ENCODE measurements at places on chromosomes 11 and 22.

DNA sequence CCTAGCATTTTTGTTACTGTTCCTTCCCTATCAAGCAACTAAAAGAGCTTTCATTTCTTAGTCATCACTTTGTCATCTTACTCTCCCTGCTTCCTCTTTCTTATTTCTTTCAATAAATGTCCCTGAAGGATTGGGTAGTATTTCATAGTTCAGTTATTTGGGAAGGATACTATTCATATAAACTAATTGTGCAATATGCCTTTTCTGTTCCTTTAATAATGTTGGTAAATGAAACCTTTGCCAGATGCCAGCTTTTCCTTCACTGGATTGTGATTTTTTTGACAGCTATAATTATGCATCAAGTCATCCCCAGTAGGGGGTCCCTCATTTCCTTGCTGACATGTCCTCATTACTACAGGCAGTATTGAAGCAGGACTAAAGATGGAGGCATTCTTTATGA is 101.7 kb downstream of the ATM start:
- no peak for DNase-seq

- no peak for DNase-seq
Observed at GRCh38 chr11:44573333-44573732, 7.9 kb downstream of the CD82 start.

DNA sequence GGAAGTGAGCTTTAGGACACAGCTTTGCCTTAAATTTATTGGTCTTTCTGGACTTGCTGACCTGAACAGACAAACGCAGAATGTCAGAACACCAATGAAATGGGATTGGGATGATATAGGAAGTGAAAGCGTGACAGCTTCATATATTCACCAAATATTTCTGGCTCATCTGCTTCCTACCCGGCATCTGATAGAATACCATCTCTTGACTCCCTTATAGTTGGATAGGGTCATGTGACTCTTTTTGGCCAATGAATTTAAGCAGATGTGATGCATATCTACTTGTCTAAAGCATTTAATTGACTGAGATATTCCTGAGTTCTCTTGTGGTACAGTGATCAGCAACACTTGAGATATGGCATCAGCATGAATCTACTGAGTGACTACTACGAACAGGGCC is 2.5 kb upstream of the CAPRIN1 start:
- DNase-seq, result no peak

DNA sequence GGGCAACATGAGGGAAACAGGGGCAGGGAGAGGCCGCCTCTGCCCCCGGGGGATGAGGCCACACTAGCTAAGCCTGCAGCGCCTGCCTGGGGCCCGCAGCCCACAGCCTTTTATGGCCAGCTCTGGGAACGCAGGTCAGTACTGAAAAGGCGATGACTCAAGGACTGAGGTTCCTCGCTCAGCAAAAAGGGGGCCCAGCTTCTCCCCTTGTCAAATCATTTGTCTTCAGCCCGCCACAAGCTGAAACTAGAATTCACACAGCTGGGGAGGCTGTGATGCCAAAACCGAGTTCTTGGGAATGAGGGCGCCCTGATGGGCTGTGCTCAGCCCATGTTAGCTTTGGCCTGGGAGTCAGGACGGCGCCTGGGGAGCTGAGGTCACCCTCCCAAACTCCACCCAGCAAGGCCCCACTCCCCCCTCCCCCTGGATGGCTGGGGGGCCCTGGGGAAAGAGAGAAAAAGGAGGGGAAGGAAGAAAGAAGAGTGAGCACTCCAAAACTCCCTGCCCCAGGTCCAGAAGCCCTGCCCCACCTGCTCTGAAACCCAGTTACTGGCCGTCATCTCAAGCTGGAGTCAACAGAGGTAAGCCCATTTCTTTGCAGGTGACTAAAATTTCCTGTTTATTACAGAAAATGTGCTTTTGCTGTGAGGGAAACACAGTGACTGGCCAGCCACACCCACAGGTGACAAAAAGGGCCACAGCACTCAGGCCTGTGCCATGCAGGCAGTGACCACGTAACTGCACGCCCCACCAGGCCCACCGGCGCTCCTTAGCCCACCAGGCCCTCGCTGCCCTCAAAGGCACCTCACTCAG is 13.7 kb downstream of the EHD1 start:
- no peak for DNase-seq

DNA sequence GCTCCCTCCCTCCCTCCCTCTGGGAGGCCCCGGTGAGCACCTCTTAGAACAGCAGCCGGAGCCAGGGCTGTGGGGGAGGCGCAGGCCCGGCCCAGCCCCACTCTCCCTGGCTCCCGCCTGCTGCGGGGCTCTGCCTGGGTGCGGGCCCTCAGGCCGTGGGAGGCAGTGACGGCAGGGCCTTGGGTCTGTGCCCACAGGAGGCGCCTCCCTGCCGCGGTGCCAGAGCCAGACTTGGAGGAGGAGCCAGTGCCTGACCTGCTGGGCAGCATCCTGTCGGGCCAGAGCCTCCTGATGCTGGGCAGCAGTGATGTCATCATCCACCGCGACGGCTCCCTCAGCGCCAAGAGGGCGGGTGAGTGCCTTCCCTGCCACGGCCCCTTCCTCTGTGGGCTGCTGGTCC is 9.5 kb downstream of the IRF7 start:
- DNase-seq, result no peak

DNA sequence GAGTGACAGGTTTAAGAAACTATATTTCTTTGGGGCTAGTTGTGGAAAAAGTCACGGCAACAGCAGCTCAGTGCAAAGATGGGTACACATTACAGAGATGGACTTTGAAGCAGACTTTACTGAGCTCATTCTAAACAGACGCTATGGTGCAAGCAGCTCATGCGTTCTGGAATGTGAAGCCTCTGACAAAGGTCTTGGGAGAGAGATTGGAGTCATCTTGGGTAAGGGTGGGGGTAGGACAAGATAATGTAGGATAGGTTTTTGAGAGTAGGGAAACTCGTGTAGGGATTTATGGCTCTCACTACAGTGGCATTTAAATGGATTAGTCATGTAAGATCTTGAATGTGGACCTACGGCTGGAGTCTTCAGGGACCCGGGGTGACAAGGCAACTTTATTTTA is 36.2 kb upstream of the CLMP start:
- no peak for DNase-seq

DNA sequence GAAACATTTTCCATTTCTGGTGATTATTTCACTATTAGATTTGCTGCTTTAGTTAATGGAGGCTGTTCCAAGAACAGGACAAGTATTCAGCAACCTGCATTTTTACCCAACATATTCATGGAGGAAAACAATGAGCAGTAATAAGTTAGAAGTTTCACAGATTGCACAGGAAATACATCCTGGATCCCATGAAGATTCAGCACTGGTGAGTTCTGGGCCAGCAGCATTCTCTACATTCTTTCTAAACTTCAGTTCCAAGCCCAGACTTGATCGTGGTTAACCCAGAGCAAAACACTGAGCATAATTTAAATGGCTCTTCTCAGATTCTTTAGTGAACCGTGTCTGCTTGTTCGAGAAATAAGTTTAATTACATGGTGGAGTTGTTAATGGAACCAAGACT is 3.8 kb downstream of the FJX1 start:
- DNase-seq, result no peak

GRCh38 chr22:27879923-27880322 is 39.1 kb downstream of the PITPNB start:
- no peak for DNase-seq

GRCh38 chr11:12674936-12675696 is 895 bp downstream of the TEAD1 start:
- no peak for DNase-seq

- DNase-seq, result no peak
Observed at GRCh38 chr22:48316257-48317250, 1511.1 kb downstream of the BRD1 start.

GRCh38 chr11:128547946-128548648 is 39.3 kb downstream of the ETS1 start:
- no peak for DNase-seq

DNA sequence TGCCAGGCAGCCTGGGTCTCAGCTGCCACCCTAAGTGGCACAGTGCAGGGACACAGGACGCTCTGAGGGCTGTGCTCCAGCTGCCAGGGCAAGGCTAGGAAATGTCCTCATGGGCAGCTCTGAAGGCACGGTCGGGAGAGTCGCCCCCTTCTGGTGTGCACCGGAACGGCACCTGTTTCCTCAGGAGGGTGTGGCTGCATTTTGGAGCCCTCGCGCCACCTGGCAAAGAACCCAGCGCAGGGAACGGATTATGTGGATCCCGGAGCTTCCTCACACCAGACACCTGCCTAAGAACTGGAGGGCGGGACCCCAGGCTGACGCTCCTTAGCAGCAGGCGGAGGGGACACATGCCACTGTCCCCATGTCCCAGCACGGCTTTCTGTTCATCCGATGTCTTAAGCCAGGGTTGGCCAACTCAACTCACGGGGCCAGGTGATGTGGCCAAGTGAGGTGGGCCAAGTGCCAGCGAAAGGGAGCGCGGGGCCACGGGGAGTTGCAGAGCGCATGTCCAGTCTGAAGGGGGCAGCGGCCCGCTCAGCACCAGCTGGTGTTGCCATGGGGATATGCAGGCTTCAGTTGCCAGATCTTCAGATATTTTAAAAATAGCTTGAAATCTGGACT is 5.1 kb upstream of the SLC22A8 start:
- no peak for DNase-seq

GRCh38 chr11:27179334-27179733 is 138.7 kb downstream of the BBOX1 start:
- DNase-seq, result no peak

DNA sequence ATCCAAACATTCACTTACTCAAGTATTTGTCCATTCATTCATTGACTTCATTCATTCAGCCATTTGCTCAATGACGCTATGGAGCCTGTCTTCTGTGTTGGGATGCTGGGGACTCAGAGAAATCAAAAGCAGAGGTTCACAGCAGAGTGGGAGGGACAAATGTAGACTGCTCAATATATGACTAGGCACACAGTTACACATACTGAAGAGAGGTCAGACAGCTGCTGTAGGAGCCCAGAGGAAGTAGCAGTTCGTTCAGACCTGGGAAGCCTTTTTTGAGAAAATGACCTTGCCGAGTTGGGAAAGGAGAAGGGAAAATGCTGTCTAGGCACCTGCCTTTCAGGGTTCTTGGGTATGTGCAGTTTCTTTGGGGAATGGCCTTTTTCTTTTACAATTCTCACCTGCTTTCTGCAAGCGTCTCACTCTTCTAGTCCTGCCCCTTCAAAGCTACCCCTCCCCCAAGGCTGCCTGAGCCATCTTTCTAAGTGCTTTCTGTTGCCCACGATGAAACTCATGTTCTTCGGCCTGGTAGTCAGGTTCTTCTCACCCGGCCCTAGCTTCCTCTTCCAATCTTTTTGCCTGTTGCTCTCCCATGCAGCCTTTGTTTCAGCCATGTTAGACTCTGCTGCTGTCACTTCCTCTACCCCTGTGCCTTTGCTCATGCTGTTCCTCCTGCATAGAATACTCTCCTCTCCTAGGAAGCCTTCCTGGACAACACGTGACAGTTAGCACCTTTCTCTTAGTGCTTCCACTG is 4.2 kb upstream of the UVRAG start:
- DNase-seq, result no peak

DNA sequence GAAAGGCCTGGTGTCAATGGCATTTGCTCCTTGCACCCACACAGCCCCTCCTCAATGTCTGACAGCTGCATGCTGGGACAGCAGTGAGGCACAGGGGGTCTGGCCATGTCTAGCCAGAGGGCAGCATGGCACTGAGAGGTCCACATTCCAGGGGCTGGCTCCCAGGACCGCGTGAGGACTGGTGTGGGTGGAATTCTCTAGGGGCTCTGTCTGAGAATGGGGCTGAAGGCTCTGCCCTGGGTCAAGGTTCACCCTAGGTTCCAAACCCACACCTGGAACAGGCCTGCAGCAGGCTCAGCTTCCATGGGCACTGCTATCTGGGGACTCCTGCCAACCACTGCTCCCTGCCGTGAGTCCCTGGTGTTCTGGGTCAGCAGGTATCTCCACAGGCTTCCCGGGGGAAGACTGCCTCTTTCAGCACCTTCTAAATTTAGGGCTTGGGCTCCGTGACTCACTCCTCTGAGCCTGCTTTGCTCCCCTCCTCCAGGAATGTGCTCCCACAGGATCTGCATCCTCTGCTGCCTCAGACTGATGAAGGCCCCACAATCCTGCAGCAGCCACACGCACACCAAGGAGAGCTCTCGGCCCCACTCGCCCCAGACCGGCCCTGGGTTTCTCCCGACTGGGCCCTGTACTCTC is 4.2 kb downstream of the STARD10 start:
- no peak for DNase-seq

GRCh38 chr22:26075251-26075650 is 94.0 kb upstream of the SEZ6L start:
- no peak for DNase-seq

DNA sequence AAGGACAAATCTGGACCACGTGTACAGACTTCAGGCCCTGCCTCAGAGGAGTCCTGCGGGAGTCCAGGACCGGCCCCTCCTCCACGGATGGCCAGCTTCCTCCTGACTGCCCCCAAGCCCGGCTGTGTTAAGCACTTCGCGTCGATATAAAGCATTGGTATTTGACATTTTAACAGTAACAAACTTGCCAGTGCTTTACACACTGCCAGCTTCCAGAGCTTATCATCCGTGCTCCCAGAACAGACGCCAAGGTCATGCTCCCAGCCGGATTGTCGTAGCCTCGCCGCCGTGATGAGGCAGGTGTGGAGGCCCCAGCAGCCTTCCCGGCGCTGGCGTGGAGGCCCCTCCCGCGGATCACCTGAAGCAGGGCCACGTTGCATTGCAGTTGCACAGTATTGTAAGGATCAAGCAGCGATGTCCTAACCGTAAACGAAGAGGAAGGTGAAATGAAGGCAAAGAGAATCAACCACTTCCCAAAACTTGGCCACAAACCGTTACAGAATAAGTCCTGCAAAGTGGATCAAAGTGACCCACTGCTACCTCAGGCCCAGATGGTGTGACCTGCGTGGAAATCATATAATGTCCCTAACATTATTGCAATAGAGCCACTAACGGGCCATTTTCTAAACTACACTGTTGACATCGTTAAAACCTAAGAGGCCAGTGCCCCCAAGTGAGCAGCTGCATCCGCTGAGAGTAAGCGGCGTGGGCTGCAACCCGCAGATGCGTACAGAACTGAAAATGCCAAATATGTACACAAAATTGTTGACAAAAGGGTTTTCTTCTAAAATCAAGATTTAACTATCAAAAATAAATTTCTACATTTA is 51.6 kb downstream of the CERK start:
- no peak for DNase-seq

GRCh38 chr11:73759610-73760134 is 1.2 kb downstream of the RAB6A start:
- DNase-seq, result no peak

DNA sequence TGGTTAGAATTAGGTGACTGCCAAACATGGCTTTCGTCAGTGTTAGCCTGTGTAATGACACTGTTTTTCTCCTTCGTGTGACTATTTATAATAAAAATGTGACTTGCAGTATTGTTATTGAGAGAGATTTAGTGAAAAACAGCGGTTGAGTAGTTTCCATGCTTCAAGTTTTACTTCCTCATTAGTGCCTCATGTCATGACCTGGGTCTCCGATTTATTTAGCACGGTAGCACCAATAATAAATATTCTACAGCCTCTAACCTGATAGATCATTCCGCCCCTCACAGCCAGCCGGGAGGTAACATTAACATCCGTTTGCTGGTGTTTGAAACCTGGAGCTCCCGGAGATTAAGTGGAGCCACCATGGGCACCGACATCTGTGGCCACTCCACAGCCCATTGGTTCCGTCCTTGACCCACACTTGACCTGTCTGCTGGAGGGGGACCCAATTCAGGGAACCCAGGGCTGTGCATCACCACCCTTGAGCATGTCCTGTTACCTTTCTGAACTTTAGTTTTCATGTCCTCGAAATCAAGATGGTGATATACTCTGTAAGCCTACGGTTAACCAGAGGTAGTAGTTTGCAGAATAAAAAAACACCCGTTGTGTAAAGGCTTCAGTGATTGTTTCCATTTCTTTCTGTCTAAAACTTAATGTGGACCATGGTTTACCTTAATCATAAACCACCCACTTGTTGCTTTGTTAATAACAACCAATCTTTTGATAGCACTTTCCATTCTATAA is 104.1 kb downstream of the ATXN10 start:
- no peak for DNase-seq

Measured in amygdala (tissue), 56 donors.